Ammon's horn (tissue), 1 donor: ENCODE measurements at places on chromosomes 6 and 20.

DNA sequence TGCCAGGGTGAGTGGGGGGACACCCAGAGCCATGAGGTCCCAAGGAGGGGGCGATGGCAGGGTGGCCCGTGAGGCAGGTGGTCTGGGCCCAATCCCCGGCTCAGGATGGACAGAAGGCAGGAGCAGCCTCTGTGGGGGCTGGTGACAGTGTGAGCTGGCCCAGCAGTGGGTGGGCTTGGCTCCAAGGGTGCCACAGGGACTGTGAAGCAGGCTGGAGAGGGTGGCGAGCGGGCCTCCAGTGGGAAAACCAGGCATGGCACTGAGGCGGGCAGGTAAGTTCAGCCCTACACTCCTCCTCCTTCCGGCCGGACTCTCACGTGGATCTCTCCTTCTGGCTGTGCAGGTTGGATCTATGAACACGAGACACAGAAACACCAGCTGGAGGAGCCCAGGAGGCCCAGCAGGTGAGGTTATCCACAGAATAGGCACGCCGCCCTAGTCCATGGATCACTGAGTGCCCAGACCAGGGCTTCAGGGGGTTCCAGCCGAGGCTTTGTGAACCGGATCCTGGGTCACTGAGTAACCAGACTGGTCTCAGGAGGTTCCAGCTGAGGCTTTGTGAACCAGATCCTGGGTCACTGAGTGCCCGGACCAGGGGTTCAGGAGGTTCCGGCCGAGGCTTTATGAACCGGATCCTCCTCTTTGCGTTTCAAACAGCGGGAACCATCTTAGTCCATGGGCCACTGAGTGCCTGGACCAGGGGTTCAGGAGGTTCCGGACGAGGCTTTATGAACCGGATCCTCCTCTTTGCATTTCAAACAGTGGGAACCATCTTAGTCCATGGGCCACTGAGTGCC is 76.4 kb upstream of the BHLHE23 start:
- no peak for DNase-seq

- no peak for DNase-seq
Measured at GRCh38 chr20:46933150-46933549, 38.5 kb downstream of the EYA2 start.

DNA sequence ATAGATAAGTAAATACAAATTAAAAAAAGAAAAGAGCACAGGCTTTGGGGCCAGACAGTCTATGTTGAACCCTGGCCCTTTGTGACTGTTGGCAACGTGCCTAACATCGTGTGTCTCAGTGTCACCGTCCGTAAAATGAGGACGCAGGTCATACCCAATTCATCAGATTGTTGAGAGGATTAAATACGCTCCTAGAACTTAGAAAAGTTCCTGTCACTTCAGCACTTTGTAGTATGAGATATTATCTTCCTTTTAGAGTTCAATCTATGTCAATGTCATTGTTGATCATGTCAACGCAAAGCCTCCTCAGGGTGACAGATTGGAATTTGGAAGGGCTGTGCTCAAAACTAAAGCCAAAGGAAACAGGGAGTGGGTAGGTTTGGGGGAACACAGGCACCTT is 21.7 kb downstream of the SERPINB1 start:
- no peak for DNase-seq

GRCh38 chr20:50675671-50676376 is 15.5 kb downstream of the RIPOR3 start:
- no peak for DNase-seq

DNA sequence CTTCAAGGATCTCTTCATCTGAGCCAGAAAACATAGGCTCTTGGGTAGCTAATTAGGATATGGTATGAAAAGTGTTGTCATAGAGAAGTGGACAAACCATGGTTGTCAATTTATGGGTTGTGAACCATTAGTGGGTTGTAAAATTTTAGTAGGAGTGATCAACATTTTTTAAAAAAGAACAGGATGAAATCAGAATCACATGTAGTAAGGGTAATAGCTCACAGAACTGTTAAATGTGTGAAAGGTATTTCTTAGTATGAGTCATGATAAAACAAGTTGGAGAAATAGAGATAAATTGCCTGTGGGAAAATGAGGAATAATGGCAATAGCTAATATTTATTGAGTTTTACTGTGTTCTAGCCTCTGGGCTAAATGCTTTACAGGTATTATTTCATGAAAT is 113.4 kb downstream of the MAP3K4 start:
- DNase-seq: no peak

DNA sequence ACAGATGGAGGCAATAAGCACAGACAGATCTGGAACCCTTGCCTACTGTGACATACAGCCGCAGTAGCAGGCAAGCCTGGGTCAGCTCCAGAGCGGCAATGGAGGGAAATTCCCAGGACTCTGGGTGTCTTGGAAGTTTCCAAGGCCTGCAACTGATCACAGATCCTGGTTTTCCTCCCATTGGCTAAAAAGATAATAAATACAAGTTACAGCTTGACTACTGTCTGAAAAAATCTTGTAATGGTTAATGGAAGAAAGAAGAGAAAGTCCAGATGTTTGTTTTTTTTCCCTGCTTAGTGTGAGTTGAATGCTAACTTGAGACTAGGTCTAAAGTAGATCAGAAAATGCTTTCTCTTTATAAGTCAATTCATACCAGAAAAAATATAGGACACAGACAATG is 307.6 kb downstream of the ALDH8A1 start:
- DNase-seq: no peak

DNA sequence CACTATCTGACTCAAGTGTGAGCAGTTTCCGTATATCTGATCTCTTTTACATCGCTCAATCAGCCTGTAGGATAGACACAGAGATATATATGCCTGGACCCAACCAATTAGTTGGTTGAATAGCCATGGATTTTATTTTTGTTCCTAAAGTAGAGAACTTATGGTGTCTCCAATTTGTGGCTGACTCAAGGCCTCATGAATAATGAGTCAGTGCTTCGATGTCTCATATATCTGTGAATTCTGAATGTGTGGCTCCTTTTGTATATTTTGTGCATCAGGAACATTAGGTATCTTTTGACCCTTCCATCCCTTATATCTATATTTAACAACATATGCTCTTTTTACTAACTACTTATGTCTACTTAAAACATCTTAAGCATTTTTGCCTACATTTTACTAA is 64.5 kb downstream of the OR2B2 start:
- no peak for DNase-seq

- peak; percentile 60 for DNase-seq
Measured at GRCh38 chr6:83601119-83601518, 88.8 kb downstream of the PRSS35 start.

GRCh38 chr20:19465536-19465935 is 253.1 kb downstream of the SLC24A3 start:
- no peak for DNase-seq

DNA sequence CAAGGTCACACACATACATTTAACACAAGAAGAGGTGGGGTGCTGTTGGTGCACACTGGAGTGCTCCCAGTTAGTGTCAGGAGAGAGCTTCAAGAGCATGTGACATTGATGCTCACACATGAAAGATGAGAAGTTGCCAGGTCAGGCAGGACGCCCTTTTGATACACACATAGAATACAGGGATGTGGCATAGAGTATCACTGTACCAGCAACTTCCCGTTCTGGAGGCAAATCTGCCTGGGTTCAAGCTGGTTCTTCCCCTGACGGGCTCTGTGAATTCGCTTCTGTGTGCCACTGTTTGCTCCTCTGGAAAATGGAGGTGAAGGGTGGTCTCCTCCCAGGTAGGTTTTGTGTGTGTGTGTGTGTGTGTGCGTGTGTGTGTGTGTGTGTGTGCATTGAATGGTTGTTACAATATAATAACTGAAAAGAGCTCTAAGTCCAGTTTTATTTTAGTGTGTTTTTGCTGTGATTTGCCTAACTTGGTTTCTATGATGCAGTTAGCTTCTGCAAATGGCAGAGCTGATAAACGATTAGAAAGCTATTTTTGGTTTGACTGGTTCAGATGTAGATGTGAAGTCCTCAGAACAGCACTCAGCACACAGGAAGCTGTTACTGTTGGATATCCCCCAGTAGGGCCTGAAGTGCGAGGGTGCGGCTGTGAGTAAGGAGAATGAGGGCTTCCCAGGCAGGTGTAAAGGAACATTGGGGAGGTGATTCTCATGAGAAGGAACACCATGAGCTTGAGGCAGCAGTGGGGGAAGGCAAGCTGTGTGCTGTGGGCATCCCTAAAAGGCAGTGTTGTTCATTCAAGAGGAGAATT is 53.4 kb downstream of the HIVEP1 start:
- DNase-seq: no peak

GRCh38 chr20:23907579-23907978 is 28.0 kb upstream of the CST5 start:
- DNase-seq: no peak

- DNase-seq: no peak
Measured at GRCh38 chr6:105109955-105110895, 69.6 kb downstream of the POPDC3 start.

- no peak for DNase-seq
Measured at GRCh38 chr6:87879132-87879861, 168.3 kb upstream of the SPACA1 start.

DNA sequence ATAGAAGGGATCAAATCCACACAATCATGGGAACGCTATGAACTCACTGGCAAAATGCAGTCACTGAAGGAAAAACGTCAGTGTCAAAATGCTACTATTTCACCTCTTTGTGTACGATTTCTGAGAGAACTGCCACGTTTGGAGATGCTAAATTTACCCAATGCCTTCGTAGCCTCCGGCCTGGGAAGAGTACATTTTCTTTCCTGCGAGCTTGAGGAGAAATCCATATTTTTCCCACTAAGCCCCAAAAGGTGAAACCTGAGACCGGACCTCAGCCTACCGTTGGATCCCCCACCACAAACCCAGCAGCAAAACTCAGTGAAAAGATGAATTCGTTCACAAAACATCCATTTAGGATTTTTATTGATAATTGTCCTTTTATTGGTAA is 131.7 kb downstream of the GPX5 start:
- DNase-seq: peak; percentile 14

DNA sequence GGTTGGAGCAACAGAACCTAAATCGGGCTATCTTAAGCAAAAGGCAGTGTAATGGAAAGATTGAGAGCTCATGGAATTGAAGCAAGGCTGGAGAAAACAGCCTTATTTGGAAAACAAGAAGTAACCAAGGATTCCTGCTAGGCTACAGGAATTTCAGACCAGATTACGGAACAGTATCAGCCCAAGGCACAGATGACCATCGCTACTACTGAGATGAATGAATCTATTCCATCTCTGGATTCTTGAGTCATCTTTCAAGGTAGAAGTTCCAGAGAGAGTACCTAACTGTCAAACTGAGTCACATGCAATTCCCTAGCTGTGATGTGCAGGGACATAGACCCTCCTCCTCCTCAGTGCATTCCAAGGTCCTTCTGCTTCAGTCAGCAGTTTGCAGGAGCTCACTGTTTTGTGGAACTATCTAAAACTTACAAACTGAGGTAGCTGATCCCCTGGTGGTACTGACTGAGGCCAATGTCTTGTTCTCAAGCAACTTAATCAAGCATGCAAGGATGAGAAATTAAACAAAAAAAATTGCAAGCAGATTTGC is 62.0 kb upstream of the SMLR1 start:
- DNase-seq: no peak

GRCh38 chr20:44389871-44390270 is 34.4 kb downstream of the HNF4A start:
- no peak for DNase-seq

GRCh38 chr20:44711237-44711636 is 3.9 kb upstream of the CCN5 start:
- no peak for DNase-seq

GRCh38 chr6:22873513-22874136 is 304.3 kb downstream of the HDGFL1 start:
- DNase-seq: no peak

DNA sequence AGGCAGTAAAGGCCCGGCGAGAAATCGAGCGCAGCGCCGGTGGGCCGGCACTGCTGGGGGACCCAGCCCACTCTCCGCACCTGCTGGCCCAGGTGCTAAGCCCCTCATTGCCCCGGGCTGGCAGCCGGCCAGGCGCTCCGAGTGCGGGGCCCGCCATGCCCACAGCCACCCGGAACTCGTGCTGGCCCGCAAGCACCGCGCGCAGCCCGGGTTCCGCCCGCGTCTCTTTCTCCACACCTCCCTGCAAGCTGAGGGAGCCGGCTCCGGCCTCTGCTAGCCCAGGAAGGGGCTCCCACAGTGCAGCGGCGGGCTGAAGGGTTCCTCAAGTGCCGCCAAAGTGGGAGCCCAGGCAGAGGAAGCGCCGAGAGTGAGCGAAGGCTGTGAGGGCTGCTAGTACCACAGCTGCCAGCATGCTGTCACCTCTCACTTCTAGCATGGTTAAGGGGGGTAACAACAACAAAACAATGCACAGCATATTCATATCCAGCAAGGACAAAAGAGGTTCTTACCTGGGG is 11.3 kb upstream of the GMPR start:
- DNase-seq: no peak

- DNase-seq: no peak
Measured at GRCh38 chr20:57618764-57619050, 1.5 kb downstream of the ZBP1 start.

DNA sequence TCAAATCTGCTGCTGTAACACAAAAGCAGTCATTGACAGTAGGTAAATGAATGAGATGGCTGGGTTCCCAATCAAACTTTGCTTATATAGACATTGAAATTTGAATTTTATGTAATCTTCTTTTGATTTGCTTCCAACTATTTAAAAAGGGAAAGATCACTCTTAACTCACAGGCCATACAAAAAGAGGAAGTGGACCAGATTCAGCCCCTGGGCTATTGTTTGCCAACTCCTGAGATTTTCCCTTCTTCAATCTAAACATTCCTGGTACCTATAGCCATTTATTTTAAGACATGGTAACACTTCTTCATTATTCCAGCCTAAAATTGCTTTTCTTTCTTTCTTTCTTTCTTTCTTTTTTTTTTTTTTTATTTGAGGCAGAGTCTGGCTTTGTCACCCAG is 260.6 kb downstream of the TFAP2A start:
- no peak for DNase-seq

- DNase-seq: no peak
Measured at GRCh38 chr6:129659590-129660345, 50.2 kb downstream of the ARHGAP18 start.

- no peak for DNase-seq
Measured at GRCh38 chr6:132130626-132131298, 179.6 kb upstream of the CCN2 start.

GRCh38 chr6:168922436-168922835 is 331.2 kb downstream of the THBS2 start:
- no peak for DNase-seq
